ENCODE measurements at places on chromosomes 12 and 14.
A peak's percentile ranks its signal among the peaks of the same experiment; 100 is the strongest.

DNA sequence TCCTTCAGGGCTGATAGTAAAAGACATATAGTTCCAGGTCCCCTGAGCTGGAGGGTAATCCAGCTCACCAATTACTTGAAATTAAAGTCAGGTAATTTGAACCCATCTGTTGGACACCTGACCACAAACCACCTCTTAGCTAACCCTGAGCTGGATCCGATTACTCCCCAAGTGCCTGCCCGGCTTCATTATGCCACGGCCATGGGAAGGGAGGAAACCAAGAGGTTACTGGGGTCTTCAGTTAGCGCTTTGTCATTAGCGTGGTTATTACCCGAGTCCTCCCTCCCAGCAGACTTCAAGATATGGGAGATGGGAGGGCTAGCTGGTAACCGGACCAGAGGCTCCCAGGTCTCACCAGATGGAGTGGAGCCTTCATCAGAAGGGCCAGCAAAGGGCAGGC lies 1071.4 kb downstream of the BCL11B start:
- no peak for DNase-seq

DNA sequence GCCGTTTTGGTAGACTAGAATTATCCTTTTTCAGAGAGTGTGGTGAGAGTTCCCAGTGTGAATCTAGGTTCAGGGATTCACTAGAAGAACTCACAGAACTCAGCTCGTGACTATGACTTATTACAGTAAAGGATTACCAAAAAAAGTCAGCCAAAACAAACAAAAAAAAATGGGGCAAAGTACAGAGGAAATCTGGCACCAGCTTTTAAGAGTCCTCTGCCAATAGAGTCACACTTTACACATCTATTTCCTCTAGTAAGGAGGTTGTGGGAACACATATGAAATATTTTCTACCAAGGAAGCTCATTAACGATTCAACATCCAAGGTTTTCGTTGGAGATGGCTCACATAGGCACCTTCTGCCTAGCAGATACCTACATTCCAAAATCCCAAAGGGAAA lies 28.2 kb downstream of the TSPAN19 start:
- DNase-seq: no peak

GRCh38 chr14:74394549-74394948 lies 31.5 kb downstream of the SYNDIG1L start:
- DNase-seq: no peak

- no peak for DNase-seq
Observed at GRCh38 chr14:80117876-80118275, 93.4 kb downstream of the DIO2 start.

DNA sequence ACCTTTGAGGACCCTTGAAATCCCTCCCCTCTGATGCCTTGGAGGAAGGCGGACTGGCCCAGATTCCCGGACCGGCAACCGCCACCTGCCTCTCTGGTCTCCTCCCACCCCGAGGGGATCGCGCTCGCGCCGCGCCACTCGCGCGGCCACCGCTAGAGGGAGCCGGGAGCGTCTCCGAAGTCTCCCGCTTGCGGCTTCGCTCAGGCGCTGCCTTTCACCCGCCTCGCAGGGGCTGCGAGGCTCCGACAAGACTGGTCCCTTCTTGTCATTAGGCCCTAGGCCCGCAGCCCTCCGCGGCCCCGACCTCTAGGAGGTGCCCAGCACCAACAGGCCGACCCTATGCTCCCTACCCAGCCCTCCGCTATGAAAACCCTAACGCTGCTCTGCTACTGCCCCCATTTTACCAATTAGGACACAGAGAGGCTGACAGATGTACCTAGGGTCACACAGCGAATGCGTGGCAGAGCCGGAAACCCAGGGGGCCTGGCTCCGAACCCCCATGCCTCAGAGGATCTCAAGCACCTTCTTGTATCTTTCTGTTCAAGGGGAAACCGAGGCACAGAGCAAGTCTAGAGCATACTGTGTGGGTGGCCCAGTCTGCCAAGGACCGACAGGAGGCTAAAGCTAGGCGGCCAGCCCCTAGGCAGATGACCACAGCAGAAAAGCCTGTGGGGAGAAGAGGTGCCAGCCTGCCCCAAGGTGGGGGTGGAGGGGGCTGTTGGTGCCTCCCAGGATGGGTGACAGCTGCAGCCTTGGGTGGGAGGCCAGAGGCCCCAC lies 21.4 kb upstream of the VSX2 start:
- peak; percentile 93 for DNase-seq

- no peak for DNase-seq
Observed at GRCh38 chr14:69261761-69262331, 1.9 kb downstream of the GALNT16 start.

GRCh38 chr12:48615681-48616080 lies 45.8 kb upstream of the LALBA start:
- DNase-seq: no peak

- DNase-seq: no peak
Observed at GRCh38 chr14:47390831-47391504, 284.4 kb downstream of the MDGA2 start.

- peak; percentile 32 for DNase-seq
Observed at GRCh38 chr12:95218150-95219133, 835 bp downstream of the VEZT start.

- DNase-seq: no peak
Observed at GRCh38 chr14:62098357-62098756, 336.1 kb downstream of the SNAPC1 start.

DNA sequence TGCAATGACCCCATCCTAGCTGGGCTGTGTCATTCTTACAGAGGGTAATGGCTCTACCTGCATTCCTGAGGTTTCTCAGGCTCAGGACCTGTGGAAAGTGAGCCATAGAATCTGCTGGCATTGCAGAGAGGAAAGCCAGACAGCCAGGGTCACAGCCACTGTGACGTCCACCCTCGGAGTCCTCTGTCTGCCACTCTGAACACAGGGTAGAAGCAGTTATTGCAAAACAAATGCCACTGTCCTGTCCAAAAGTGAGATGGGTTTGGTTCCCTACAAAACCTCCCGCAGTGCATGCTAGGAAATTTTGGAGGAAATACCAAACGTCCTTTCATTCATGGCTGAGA lies 37.8 kb downstream of the TNFAIP2 start:
- DNase-seq: no peak

GRCh38 chr12:32407795-32408194 lies 8.4 kb downstream of the FGD4 start:
- DNase-seq: no peak

GRCh38 chr12:127231371-127231770 lies 1035.6 kb upstream of the TMEM132C start:
- DNase-seq: no peak

GRCh38 chr12:6182279-6182898 lies 17.8 kb upstream of the CD9 start:
- DNase-seq: no peak

- DNase-seq: no peak
Observed at GRCh38 chr14:55126932-55127459, 2.1 kb upstream of the LGALS3 start.

DNA sequence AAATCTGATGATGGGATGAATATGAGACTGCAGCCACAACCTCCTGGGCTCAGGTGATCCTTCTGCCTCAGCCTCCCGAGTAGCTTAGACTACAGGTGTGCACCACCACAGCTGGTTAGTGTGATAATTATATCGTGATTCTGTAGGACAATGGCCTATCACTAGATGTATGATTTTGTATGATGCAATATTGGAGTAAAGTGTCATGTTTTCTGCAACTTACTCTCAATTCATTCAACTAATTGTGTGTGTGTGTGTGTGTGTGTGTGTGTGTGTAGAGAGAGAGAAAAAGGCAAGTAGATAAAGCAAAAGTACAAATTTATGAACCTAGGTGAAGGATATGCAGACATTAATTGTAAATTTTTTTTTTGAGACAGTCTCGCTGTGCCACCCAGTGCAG lies 10.7 kb downstream of the RAD52 start:
- DNase-seq: no peak

- no peak for DNase-seq
Observed at GRCh38 chr12:64608901-64609535, 1.3 kb upstream of the RASSF3 start.

GRCh38 chr14:93049867-93050331 lies 65.8 kb downstream of the ITPK1 start:
- no peak for DNase-seq

DNA sequence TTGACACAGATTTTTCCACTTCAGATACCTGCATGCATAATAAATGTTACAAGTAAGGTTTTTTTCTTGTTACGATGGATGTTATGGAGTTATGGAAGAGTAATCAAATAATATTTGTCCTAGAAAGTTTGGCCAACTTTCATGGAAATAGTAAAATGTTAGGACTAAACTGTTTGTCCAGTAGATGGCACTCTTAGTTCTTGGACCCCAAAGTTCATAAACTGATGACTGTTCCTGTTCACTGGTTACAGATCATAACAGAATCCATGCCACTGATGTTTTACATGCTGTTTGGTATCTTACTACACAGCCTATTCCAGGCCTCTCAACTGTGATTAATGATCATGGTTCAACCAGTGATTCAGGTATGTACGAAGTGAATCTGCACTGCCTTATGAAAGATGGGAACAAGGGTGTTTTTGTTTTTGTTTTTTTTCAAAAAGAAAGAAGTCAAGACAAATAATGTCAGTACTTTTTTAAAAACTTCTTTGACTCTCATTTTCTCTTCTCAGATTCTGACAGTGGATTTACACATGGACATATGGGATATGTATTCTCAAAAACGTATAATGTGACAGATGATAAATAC lies 48.8 kb upstream of the SLCO1C1 start:
- peak; percentile 30 for DNase-seq

DNA sequence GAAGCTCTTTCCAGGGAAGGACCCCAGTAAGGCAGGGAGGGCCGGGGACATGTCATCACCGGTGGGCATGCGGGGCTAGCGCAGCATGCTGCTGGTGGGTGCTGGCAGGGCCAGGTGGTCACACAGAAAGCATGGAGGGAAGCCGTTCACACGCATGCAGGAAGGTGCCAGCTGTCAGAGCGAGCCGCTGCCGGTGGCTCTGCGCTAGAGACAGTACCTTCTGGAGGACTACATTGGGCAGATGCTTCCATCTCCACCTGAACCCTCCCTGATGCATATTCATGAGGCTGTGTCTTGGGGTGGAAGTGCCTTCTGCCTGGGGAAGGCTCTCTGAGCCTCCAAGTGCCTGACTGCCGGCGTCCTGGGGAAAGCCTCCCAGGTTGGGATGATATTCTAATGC lies 203.8 kb downstream of the CALM1 start:
- no peak for DNase-seq

GRCh38 chr12:70443062-70443673 lies 77.1 kb downstream of the KCNMB4 start:
- no peak for DNase-seq

DNA sequence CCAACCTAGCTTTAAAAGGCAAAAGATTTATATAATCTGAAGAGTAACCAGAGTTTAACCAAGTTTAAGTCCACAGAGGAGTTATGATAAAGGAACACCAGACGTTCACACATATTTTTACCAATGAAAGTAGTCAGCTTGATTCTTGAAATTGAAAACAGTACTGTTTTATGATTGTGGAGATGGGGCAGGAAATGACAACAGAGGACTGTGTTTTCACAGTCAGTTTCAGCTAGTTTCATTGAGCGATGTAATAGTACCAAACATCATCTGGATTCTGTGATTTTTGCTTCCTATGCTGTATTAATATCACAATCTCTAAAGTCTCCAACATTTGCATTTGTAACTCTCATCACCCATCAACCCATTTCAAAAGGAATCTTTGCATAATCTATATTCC lies 34.2 kb upstream of the SLC6A15 start:
- DNase-seq: no peak

DNA sequence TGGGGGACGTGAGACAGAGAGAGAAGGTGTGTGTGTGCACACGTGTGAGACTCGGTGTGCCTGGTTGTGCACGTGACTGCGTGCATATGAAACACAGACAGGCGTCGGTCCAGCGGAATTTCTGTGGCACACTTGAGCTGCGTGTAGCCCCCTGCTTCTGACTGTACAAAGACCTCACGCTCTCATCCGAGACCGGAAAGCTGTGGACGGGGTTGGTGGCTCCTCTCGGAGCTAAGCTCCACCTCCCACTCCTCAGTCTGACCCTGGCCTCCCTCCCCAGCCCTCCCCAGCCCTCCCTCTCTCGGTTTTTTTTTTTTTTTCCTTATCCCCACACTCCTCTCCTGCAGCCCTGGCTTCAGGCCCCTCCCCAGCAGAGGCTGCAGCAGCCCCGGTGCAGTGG lies 8.3 kb upstream of the C14orf180 start:
- no peak for DNase-seq

GRCh38 chr14:61811882-61812346 lies 49.7 kb downstream of the SNAPC1 start:
- peak; percentile 30 for DNase-seq

- no peak for DNase-seq
Observed at GRCh38 chr12:94743174-94743573, 92.8 kb upstream of the TMCC3 start.

GRCh38 chr14:106506881-106507305 lies 980.5 kb downstream of the TMEM121 start:
- DNase-seq: no peak

DNA sequence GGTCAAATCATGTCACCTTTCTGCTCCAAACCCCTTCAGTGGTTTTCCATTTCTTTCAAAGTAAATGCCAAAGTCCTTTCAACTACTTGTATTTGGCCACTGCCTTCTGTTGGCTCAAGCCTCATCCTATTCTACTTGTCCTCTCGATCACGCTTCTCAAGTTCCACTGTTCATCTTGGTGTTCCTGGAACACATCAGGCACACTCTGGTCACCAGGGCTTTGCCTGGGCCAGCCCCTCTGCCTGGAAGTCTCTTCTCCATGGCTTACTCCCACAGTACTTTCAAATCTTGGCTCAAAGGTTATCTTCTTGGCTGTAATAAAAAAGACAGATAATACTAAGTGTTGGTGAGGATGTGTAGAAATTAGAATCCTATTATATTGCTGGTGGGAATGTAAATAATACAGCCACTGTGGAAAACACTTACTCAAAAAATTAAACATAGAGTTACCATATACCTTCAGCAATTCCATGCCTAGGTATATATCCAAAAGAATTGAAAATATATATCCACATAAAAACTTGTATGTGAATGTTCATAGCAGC lies 17.3 kb upstream of the PPFIBP1 start:
- no peak for DNase-seq

DNA sequence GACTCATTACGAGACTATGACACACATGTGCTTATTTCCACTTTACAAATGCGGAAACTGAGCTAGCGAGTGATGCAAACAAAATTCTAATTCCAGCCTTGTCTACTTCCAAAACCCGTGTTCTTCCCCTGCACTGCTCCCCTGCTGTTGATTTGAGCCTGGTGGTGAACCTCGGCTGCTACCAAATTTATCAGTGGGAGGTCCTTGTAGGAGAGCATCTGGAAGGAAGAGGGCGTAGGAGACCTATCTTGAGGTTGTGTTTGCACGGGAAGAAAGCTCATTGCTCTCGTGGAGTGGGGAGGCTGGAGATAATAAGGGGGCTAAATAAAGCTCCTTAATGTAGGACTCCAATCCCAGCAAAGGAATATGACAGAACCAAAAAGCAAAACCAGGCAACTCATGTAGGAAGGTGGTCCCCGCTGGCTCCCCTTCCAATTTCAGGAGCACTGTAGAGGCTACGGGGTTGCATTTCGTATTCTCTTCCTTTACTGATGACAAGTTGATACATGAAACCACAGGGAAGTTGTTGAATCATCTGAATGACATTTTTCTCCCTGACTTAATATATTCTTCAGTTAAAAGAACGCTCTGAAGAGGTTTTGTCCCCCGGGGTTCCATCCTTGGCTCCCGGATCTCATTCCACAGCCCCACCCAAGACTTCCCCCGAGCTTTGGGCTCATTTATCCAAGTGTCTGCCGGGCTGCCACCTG lies 52.6 kb downstream of the FZD10 start:
- DNase-seq: no peak
